ENCODE measurements at places on chromosomes 2 and 18.

DNA sequence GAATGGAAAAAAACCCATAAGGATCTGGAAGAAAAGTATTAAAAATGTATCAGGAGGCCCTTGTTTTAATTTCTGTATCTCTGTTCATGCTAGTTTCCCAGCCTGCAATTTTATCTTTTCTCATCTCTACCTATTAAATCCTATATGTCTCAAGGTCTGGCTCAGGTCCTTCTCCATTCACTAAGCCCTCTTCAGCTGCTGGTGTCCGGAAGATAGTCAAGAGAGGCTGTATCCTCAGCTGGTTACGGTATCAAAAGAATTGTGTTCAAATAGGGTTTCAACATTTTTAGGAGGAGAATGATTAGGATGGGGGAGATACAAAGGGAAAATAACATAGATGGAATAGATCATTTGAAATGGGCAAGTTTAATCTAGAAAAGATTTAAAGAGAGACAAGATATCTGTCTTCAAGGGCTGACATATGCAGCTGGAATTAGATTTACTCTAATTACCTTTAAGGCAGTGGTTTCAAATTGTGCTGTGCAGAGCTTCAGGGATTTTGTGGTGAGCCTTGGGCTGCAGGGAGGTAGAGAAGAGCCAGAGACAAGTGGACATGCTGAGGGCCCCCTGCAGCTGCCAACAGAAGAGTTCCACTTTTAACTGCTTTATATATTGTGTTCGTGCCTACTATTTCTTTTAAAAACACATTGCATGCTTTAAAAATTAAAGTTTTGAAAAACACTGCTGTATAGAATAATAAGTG is 24.1 kb downstream of the GREB1L start:
- DNase-seq = no peak

DNA sequence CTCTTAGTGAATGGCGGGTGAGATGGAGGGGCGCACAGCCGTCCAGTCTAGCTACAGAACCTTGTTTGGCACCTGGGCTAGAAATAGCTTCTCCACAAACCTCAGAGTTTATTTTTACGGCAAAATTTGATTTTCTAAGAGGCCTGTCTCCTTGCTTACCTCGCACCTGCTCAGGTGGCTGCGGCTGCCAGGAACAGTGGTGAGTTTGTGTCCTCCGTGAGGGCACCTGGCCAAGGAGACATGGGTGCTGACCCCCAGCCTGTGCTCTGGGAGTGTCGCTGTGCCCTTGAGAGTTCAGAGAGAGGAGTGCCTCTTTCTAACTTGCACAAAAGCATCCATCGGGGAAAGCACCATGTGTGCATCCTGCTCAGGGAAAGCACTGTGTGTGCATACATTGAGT is 97.2 kb downstream of the KLHL29 start:
- no peak for DNase-seq

- no peak for DNase-seq
Measured at GRCh38 chr2:204177251-204177976, 240.9 kb downstream of the ICOS start.

DNA sequence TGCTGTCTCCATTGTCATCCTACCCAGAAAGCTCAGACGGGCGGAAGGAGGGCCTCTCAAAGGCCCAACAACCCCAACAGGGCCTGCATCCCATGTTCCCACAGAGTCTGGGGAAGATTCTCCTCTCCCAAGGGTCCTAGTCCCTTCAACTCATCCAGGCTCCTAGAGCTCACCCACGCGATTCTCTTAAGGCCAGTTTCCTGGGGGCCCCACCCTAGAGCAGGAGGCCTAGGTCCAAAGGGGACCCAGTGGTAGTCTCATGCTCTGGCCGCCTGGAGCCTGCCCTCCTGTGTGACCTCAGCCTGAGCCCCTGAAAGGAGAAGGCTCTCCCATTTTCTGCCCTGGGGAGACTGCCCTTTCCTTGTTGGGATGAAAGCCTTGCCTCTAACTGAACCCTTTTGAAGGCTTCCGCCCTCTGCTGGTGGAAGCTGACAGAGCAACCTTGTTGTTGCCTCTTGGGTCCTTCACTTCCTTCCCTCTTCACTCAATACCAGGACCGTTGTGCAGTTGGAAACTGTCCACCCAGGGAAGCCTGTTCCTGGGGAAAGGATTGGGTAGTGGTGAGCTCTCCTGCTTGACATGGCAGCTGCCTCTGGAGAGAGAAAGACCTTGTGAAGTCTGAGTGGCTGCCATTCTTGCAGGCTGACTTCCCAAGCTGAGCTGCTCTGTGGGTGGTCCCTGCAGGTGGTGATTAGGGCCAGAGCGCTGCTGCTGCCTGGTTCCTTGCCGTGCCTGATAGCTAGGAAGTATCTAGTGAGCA is 86.0 kb upstream of the ALPP start:
- no peak for DNase-seq

- no peak for DNase-seq
Measured at GRCh38 chr18:25646971-25647370, 295.0 kb upstream of the ZNF521 start.

DNA sequence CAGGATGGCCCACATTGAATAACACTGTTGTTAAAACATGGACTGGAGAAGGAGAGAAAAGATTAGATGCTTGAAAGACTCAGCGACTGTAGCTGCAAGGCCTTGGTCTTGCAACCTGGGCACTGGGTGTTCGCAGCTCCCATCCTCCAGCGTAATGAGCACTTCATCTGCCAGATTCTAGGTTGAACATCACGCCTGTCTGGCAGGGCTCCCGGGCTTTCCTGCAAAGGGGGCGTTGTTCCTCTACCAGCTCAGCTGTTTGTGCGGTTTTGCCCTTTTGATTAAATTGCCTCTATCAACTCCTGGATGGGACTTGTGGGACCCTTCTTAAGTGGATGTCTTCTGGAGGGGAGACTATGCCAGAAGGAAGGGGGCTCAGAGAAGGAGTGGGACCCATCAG is 215.4 kb downstream of the KLHL29 start:
- no peak for DNase-seq

GRCh38 chr2:88636026-88636425 is 8.8 kb upstream of the EIF2AK3 start:
- no peak for DNase-seq

GRCh38 chr2:236688563-236689392 is 119.2 kb downstream of the ACKR3 start:
- DNase-seq = no peak

DNA sequence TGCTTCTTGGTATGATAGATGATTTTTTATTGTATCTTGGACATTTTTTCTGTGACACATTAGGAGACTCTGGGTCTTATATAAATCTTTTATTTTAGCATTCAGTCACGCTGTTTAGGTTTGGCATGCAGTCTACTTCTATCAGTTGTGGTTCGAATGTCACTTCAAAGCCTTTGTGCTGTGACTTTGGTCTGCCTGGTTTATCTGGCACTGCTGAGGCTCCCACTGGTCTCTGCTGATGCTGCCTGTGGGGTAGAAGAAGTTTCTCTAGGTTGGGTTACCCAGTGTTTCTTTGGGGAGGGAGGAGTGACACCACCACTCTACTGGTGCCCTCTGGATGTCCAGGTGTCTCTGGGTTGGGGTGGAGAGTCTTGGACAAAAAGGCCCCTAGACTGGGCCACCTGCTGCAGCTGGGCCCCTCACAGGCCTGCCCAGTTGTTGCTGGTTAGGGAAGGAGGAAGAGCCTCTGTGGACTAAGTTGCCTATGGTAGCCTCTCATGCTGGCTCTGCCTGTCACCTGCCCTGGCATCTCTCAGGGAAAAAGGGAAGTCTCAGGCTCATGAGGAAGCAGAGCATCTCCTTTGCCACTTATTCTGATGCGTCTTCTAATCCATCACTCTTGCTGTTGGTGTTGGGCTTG is 115.4 kb upstream of the HS6ST1 start:
- no peak for DNase-seq

DNA sequence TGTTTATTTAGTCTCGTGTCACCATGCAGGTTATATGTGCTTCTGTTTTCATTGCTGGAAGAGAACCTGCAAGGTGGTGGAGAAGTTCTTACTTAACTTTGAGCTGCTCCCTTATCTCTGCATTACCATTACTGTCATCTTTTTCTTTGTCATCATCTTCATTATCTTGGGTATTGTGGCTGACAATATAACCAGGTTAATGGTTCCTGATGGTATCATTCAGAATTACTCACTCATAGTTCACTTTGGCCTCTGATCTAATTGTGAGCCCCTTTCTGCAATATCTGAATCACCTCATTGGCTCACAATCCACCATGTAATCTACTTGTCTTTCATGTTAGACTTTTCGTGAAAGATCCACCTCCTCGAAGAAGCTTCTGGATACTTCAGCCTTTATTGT is 5.0 kb downstream of the CD28 start:
- no peak for DNase-seq

DNA sequence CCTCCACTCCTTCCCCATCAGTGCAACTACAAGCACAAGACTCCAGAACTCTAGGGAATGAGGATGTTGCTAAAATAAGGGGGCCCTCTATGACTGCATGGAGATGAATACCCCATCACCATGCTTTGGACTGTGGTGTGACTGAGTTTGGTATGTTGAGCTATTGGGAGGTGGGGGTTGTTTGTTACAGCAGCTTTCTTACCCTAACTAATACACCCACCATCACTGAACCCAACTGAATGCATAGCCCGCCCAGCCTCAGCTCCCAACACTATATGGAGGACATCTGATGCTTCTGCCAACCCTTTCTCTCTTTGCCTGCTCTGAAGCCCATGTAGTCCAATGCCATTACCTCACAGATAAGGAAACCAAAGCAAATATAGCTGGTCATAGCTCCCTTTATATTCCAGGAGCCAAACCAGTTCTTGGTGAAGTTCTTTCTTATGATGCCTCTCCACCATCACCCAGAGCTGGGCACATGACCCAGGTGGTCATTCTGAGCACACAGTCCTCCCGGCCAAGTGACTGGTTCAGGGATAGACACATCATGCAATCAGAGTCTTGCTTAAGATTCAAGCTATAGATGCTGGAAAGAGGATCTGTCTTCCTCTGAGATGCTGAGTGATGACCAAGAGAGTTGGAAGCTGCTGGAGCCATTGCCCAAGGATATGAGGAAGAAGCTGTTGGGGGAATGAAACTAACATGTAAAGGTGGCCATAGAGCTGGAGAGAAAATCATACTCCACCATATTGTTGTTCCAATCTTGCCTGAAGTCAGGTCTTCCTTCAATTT is 155.6 kb upstream of the HAAO start:
- DNase-seq = no peak

DNA sequence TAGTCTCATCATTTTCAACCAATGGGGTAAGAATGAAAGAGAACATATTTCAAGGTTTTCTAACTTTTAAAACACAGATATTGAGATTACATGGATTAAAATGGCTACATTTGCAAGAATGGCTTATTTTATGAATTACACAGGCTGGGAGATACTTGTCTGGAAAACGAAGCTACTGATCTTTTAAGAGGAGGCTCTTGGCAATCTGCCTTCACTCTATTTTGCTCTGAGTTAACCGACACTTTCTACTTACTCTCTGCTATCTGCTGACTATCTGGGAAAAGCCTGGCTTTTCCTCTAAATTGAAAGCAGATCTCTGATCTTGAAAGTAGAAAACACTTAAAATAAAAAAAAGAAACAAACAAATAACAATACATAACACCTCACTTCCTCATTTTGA is 325.4 kb upstream of the LINC00305 start:
- no peak for DNase-seq

All from activated CD8-positive, alpha-beta memory T cell treated with anti-CD3 and anti-CD28 coated beads for 1 hour (primary cell).